Left hindlimb (tissue), 1 donor: ENCODE measurements at places on chromosomes 2 and 18.

DNA sequence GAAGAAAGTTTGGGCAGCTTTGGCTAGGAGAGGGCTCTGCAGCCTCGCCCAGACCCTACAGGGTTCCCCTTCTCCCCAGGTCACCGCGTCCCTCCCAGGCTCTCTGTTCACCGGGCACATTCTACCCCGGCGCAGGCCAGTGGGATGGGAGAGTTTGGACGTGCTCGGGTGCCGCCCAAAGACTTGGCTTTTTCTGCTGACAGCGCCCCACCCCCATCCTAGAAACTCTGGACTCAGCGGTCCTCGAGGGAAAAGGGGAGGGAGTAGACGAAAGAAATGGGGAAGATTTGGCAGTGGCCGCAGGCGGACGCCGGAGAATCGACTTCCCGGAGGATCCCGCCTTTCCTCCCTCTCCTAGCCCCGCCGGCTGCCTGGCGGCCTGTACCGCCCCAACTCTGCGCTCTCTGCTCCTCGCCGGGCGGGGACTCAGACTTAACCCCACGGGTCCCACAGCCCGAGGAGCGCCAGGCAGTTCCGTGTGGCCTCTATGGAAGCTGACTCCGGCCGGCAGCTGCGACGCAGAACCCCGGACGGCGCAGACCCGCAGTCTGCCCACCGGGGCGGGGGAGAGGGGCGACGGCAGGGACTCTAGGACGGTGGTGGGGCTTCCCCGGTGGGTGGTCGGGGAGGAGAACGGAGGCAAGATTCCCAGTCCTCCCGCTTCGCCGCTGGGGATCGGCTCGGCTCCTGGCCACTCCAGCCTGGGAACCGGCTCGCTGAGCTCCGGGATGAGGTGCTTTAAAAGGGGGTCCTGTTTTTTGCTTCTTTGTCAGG is 863 bp upstream of the SIX2 start:
- peak; percentile 91 for DNase-seq

DNA sequence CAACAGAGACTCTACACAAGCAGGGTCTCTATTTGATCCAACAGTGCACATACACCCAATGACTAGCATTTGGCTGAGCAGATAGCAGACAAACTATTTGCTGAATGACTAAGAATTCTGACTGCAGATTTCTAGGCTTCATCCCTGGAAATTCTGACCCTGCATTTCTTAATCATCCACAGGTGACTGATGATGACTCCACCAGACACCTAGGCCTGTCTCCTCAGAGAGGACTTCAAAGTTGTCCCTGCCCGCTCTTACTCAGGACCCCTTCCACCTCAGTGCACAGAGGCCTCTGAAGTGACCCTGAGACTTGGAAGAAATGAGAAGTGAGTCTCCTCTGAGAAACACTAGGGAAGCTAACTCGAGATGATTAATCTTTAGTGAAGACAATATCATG is 51.3 kb downstream of the SEPTIN10 start:
- DNase-seq: no peak

GRCh38 chr2:178946494-178946893 is 103.4 kb downstream of the CCDC141 start:
- no peak for DNase-seq

GRCh38 chr2:2901384-2902345 is 476.0 kb downstream of the EIPR1 start:
- no peak for DNase-seq

DNA sequence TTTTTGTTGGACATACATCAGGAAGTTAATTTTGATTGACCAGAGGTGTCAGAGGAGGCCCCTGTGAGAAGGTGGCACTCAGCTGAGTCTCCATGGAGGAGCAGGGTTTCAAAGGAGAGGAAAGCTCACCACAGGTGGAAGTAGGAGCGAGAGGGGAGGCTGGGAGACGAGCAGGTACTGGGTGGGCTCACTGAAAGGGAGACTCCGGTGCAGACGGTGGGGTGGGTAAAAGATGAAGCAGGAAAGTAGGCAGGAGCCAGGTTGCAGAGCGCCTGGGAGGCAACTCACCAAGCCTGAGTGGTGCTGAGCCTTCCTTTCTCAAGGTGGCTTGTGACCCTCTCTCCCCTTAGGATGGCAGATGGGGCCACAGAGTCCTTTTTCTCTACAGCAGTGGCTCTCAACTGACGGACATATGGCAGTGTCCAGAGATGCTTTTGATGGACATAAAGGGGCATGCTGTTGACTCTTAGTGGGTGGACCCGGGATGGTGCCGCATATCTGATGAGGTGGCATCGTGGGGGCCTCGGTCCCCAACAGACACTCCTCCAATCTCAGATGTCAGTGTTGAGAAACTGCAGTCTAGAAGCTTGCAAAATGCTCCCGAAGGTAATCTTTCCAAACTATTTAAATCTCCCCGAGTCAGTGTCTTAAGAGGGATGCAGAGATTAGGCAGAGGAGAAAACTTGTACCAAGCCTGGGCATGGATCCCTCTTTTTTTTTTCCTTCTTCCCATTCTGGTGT is 64.0 kb downstream of the LPIN1 start:
- DNase-seq: no peak

GRCh38 chr2:236887953-236888793 is 197.5 kb upstream of the COPS8 start:
- DNase-seq: no peak

DNA sequence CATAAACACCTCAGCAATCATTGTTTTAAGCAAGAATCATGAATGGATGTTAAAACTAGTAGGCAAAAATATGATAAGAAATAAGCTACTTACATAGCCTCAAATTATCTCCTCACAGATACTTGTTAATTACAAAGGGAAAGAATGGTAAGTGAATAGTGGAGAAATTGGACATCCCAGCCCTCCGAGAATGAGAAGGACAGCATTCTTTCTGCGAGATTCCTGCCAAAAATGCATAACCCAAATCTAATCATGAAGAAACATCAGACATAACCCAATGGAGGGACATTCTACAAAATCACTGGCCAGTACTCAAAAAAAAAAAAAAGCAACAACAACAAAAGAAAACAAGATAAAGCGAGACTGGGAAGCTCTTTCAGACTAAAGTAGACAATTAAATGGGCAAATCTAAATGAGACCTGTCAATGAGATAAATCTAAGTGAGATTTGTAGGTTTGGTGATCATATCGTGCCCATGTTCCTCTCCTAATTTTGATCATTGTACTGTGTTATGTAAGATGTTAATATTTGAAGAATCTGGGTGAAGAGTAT is 57.9 kb upstream of the GLI2 start:
- no peak for DNase-seq

GRCh38 chr2:57343391-57344006 is 703.1 kb upstream of the VRK2 start:
- no peak for DNase-seq

DNA sequence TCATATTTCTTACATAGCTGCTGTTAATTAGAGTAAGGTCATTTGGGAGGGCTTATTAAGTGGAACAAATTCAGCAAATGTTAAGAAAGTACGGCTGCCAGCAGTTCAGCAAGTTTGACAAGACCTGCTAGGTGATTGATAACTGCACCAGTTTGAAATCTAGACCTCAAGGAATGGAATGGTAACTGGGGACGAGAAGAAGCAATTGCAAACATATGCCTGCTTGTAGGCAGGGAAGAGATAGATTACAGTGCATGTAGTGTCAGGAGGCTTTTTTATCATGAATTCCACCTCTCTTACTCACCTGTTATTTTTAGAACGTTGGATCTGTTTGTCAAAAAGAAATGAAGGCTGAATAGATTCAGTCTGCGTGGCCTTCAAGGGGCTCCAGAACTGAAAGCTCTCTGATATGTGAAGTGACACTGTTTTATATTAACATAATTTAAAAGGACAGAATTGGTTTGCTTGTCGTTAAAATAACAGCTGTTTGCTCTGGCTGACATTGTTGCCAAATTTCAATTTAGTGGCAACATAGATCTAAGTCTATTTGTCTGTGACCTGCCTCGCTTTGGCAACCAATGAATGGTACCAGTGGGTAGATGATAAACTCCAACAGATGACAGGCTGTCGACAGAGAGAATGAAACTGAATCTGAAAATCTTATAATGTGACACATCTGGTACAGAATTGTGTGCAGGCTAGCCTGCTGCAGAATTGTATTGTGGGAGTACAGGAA is 199.3 kb downstream of the ZNF407 start:
- DNase-seq: no peak

- no peak for DNase-seq
Observed at GRCh38 chr2:8365331-8365910, 316.4 kb upstream of the ID2 start.

DNA sequence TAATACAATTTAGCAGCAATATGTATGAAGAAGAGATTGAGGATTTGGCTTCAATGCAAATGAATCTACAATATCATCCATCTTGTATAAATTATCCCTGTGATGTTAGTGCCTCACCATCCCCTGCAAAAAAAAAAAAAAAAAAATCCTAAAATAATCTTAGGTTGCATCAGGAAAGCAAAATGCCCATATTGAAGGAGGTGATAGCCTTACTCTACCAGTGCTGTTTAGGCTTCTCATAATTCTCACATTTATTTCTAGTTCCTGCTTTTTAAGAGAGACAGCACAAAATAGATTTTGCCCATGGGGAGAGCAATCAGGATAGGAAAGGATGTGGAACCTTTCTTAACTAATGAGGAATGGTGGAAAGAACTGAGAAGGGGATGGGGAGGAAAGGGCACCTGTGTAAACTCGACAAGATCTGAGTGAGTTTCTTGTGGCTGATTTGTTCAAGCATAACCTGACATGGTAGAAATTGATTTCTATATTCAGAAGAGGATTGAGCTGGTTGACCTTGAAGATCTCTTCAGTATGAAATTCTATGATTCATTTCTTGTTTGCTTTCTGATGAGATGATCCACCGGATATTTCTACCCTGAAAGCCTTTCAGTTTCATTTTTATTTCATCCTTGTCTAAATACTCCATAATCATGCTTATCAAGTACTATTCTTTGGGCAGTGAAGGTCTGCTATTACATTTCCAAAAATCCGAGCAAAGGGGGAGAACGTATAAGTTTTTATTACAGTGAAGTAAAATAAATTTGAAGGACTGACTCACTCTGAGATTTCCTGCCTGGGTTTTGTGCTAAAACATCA is 391.2 kb downstream of the PTPRM start:
- DNase-seq: no peak

DNA sequence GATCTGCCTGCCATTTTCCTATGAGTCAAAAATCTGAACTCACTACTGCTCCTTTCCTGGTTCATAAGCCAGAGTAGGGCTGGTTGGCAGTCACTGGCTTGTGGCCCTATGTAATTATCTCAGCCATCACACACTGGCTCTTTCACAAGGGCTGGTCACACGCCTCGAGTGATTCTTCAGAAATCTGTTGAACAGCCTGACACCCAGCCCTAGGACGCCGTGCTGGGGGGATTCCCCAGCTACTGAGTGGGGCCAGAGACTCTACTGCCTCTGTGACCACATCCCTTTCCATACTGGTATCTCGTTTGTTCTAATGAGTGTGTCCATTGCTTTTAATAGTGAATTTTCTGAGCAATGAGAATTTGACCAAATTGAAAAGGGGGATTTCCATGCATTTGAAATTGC is 45.8 kb upstream of the RBM44 start:
- no peak for DNase-seq

GRCh38 chr2:227627769-227628168 is 10.5 kb downstream of the SCYGR4 start:
- no peak for DNase-seq

- DNase-seq: peak; percentile 69
Observed at GRCh38 chr2:9554921-9555296, 721 bp downstream of the ADAM17 start.

DNA sequence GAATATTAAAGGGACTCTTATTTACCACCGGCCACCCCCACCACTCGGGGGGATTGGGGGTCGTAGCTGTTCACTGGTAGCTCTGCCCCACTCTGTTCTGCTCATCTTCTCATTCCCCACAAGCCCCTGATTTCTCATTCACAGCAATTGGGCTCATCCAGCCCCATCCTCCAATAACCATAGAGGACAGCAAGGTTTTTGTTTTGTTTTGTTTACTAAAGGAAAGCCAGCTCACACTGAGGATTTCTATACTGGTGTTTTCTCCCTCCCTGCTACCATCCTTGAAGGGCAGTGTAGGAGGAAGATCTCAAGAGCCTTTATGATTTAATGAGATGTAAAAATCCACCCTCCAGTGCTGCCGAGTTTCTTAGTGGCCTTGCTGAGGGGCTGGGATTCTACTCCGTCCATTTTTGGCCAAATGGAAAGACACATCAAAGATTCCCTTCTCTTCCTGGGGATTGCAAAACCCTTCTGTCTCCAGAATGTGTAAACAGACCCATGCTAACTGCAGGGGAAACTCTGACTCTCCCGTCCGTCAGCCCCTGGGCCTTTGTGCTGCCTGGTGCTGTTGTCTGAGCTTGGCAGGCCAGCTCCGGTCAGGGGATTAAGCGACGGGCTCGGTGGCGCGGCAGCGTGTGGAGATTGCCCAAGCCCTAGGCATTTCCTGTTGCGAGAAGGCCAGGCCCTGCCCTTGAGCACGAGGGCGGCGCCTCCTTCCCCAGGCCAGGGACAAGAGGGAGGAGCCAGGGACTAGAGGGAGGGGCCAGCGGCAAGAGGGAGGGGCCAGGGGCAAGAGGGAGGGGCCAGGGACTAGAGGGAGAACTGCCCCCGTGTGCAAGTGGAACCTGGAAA is 165.0 kb downstream of the ANTXR1 start:
- DNase-seq: peak; percentile 83

DNA sequence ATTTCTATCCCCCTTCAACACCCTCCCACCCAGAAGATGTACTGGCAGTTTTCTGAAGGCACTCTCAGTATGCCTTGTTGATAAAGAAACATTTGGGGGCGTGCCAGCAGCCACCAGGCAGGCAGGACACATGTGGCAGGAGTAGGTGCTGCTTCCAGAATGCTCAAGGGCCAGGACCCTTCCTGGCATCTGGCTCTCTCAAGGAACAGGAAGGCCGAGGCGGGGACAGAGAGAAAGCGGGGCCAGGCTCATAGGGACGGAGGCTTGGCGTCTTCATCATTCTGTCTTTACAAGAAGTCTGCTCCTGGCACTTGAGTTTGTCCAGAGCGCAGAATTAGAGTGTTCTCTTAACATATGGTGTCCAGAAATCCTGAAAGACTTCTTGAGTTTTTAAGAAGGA is 121.6 kb downstream of the FAM210A start:
- no peak for DNase-seq

GRCh38 chr2:148901142-148901541 is 26.1 kb downstream of the KIF5C start:
- DNase-seq: no peak

- no peak for DNase-seq
Observed at GRCh38 chr2:6183226-6183625, 491.0 kb downstream of the SOX11 start.

DNA sequence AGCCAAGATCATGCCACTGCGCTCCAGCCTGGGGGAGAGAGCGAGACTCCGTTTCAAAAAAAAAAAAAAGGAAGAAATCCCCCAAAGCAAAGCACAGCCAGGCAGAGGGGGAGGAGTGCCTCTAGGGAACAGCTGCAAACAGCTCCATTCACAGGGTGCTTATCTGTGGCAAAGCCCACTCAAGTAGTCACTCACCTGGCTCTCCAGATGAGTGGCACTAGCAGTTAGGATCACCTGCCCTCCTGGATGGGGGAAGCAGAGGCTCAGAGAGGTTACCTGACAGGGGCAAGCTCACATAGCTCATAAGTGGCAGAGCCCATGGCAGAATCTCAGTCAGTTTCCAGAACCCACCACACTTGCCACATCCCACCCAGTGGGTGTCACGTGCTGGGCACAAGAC is 30.3 kb downstream of the TFCP2L1 start:
- DNase-seq: no peak
